ENCODE measurements at places on chromosomes 7 and 10.

- no peak for DNase-seq
Observed at GRCh38 chr10:103333934-103334520, 16.9 kb downstream of the PCGF6 start.

GRCh38 chr10:130515670-130516069 is 379.5 kb downstream of the GLRX3 start:
- no peak for DNase-seq

- DNase-seq = no peak
Observed at GRCh38 chr10:79628988-79629954, 18.5 kb downstream of the SFTPA1 start.

- DNase-seq = no peak
Observed at GRCh38 chr7:70776627-70777101, 355.3 kb upstream of the GALNT17 start.

- DNase-seq = no peak
Observed at GRCh38 chr10:107434854-107435253, 270.3 kb upstream of the SORCS1 start.

Data from NCI-H510A (cell line).